GM23338 (cell line): ENCODE measurements at places on chromosomes 11 and 22.

DNA sequence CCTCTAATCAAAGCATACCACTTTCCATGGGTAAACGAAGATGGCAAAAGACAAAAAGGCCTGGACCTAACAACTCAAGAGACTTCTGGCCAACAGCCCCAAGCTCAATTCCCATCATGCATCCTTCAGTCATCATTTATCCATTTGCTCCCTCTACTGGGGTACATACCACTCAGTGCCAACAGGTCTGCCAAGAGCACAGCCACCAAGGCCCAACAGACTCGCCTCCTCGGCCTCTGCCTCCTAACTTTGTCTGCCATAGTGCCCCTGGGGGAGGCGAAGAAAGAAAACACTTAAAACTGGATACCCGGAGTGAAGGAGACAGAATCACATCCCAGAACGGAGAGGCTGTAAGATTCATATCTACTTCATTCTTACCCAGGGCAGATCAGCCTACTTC is 1.1 kb downstream of the HYOU1 start:
- DNase-seq = peak; percentile 22

- DNase-seq = peak; percentile 61
Observed at GRCh38 chr22:17283423-17283822, 64.2 kb upstream of the ADA2 start.

- peak; percentile 69 for DNase-seq
Observed at GRCh38 chr11:2383852-2384804, 7.0 kb downstream of the CD81 start.

DNA sequence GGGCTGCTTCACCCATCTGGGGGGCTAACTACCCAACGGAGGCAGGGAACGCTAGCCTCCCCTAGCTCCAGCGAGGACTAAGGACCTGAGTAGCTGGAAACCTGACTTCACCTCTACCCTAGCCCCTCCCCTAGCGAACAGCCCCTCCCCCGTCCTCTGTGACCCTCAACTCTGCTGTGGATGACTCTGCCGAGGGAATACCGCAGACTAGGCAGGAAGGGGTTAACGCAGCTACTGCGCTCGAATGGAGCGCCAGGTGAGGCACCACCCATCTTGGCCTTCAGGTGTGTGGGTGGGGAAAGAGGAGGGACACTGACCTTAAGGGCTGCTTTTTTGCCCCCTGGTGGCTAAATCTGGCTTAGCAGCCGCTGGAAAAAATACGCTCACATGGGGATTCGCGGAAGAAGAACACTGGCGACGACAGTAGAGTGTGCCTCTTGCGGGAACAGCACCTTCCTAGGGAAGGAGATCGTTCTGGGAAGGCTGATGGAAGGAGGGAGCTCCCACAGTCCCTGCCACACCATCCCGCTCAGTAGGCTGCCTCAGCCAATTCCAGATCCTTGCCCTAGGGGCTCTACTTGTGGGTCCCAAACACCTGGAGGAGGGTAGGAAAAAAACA is 4.5 kb upstream of the BCL9L start:
- peak; percentile 99 for DNase-seq

GRCh38 chr11:122068837-122069236 is 47.2 kb downstream of the BLID start:
- DNase-seq = no peak
